ENCODE measurements at places on chromosomes 12 and 14. TPM values are rescaled to one million over a fixed set of nuclear protein-coding genes. Genes with fewer than 3 reads are reported as not detected.

DNA sequence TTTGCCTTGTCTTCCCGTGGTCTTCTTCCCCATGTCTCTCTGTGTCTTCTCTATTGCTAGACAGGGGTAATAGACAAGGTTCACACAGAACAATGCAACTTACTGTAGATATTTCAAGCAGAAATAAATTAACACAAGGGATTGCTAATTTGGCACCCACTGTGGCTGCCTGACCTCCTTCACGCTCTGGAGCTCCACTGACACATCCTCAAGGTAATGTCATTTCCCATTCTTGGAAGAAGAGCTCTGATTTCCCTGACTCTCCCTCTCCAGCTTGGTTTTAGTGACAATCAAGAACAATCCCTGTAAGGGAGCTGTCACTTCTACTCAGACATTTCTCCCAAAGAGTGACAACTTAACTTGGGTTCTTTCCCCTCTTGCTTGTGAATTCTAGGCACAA lies 105.4 kb upstream of the NAP1L1 start:
- no peak overlapping the region for H3K4me3 ChIP-seq
- no peaks in the 10 kb centered on the region for H3K4me1 ChIP-seq
- no peaks in the 10 kb centered on the region for H3K36me3 ChIP-seq
- no peak overlapping the region for H3K27ac ChIP-seq
- H3K27me3 ChIP-seq = no peaks in the 10 kb centered on the region
- DNase-seq = no peak

The MIP gene
- not detected for total RNA-seq

- no peak for DNase-seq
- H3K4me1 ChIP-seq = no peaks in the 10 kb centered on the region
- no peaks in the 10 kb centered on the region for H3K27me3 ChIP-seq
- H3K4me3 ChIP-seq = no peak overlapping the region
Observed at GRCh38 chr12:106914796-106915634, 40.7 kb upstream of the TMEM263 start.

DNA sequence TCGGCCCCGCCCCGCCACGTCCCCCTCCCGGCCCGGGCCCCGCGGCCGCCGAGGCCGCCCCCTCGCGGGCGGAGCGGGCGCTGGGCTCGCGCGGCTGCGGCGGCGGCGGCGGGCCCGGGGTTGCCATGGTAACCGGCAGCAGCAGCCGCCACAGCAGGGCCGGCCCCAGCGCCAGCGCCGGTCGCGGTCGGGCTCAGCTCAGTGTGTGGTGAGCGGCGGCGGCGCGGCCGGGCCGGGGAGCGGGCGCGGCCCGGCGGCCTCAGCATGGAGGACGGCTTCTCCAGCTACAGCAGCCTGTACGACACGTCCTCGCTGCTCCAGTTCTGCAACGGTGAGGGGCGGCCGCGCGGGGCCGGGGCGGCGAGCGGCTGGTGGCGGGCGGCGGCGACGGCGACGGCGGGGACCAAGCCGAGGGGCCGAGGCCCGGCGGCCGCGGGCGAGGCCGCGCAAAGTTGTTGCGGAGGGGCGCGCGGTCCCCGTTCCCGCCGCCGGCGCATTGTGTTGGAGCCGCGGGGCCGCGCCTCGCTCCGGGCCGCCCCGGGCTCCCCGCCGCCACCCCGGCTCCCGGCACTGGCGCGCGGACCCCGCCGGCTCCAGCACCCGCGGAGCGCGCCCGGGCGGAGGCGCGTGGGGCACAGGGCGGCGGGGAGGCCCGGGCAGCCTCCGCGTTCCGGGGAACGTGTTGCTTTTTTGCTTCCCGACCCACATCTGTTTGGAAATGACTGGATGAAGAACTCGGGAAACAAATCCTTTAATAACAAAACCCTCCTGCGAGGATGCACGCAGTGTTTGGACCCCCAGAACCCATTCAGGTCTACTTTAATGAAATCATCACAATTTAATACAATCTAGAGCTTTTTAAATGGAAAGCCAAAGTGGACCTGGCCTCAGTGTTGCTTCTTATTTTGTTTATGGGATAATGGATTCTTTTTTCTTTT lies at the start of gene EML1:
TSS of gene EML1 (plus strand) at position 201 of the 938 bp plus-strand sequence. CDS start at position 265, 64 bp downstream.
- H3K27me3 ChIP-seq = no peaks in the 10 kb centered on the region
- DNase-seq = peak; percentile 63
- H3K36me3 ChIP-seq = no peaks in the 10 kb centered on the region
- H3K27ac ChIP-seq = no peak within 1 kb of the TSS

DNA sequence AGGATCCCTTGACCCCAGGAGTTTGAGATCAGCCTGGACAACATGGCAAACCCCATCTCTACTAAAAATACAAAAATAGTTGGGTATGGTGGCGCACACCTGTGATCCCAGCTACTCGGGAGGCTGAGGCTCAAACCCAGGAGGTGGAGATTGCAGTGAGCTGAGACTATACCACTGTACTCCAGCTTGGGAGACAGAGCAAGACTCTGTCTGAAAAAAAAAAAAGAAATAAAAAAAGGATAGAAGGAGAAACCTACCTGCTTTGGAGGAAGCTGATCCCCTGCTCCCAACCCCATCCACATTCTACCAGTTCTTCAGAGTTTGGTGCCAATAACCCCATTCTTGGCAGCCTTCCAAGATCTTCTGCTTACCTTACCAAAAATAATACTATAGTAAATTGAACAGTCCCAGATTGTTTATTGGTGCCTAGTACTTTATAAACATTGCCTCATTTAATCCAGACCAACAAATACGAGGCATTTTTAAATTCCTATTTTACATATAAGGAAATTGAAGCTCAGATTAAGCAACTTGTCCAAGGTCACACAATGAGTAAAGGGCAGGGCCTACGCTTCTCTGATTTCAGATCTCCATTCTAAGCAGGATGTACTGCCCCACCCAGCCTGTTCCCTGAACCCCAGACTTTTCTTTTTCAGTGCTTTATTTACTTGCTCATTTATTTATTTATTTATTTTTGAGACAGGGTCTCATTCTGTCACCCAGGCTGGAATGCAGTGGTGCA lies 33.2 kb upstream of the FAM222A start:
- DNase-seq = peak; percentile 34
- H3K4me3 ChIP-seq = no peak overlapping the region
- H3K27me3 ChIP-seq = peaks cover 20% of the 10 kb centered on the region
- no peaks in the 10 kb centered on the region for H3K4me1 ChIP-seq
- no peak overlapping the region for H3K27ac ChIP-seq

- no peak overlapping the region for H3K27ac ChIP-seq
- no peak overlapping the region for H3K4me3 ChIP-seq
- no peaks in the 10 kb centered on the region for H3K36me3 ChIP-seq
- DNase-seq = no peak
- no peaks in the 10 kb centered on the region for H3K27me3 ChIP-seq
- peaks cover 10% of the 10 kb centered on the region for H3K4me1 ChIP-seq
Observed at GRCh38 chr14:66444271-66444927, 41.8 kb upstream of the CCDC196 start.

DNA sequence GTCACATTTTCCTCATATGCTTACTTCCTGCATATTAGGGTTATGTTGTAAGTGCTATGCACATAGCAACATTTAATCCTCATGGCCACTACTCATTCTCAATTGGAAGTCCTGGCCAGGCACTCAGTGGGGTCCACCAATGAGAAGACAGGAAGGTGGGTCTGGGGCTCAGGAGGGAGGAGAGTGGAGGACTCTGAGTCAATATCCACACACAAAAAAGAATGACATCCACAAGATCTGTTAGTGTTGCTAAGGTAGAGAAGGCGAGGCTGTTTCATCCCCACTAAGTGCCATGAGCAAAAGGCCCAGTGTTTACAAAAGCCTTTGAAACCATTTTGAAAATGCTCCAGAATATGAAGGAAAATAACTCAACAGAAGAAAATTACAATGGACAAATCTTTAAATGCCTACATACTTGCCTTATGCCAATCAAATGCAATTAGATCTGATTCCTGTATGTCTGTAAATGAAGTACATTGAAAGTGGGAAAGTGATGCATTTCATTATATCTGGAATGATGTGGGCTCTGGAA lies 53.9 kb downstream of the EID3 start:
- peaks cover 29% of the 10 kb centered on the region for H3K36me3 ChIP-seq
- DNase-seq = peak; percentile 33
- H3K4me1 ChIP-seq = peaks cover 4% of the 10 kb centered on the region
- H3K27ac ChIP-seq = peak overlapping the region; percentile 6
- no peak overlapping the region for H3K4me3 ChIP-seq
- H3K27me3 ChIP-seq = no peaks in the 10 kb centered on the region

- peak overlapping the region; percentile 97 for H3K27ac ChIP-seq
- no peak for DNase-seq
- peak overlapping the region; percentile 89 for H3K4me3 ChIP-seq
- H3K4me1 ChIP-seq = peaks cover 16% of the 10 kb centered on the region
- H3K36me3 ChIP-seq = peaks cover 9% of the 10 kb centered on the region
Observed at GRCh38 chr12:54001283-54002187, 1.6 kb downstream of the HOXC9 start.

GRCh38 chr14:100547633-100548294 lies 39.5 kb downstream of the BEGAIN start:
- H3K27ac ChIP-seq = peak overlapping the region; percentile 51
- no peaks in the 10 kb centered on the region for H3K27me3 ChIP-seq
- no peaks in the 10 kb centered on the region for H3K36me3 ChIP-seq
- H3K4me3 ChIP-seq = no peak overlapping the region

The ACOT6 gene
- total RNA-seq = not detected

DNA sequence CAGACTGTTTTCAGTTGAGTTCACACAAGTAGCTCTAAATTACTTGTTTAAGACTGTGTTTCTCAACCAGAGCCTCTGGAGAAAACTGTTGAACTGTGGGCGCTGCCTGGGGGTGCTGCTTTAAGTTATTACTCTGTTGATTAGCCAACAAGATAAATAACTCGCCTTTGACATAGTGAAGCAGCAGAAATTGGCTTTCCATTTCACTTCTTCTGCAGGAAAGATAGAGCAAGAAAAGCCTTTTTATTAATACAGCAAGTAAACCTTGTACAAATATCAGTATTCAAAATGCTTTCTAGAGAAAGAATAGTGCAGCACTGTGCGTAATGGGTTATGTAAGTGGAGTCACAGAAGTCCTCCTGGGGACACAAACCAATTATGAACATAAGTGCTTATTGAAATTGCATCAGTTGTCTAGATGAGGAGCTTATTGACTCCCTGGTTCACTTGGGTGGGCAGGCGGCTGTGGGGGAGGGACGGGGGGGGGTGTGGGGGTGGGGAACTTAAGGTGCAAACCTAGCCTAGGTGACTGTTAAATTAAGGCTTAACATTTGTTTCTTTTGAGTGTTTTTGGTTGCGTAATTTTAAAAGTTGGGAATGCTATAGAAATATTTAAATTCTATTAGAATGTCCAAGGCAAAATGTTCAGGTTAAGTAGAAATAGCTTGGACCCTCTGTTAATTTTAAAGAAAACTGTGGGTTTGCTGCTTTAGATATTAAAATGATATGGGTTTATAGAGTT lies 6.3 kb downstream of the FRS2 start:
- H3K4me3 ChIP-seq = no peak overlapping the region
- H3K27ac ChIP-seq = no peak overlapping the region
- H3K4me1 ChIP-seq = peaks cover 45% of the 10 kb centered on the region
- no peaks in the 10 kb centered on the region for H3K27me3 ChIP-seq
- DNase-seq = no peak

- no peaks in the 10 kb centered on the region for H3K36me3 ChIP-seq
- H3K4me3 ChIP-seq = no peak overlapping the region
- H3K27ac ChIP-seq = no peak overlapping the region
- peak; percentile 30 for DNase-seq
Observed at GRCh38 chr12:66449531-66449930, 147.2 kb downstream of the HELB start.

- no peaks in the 10 kb centered on the region for H3K27me3 ChIP-seq
- peak; percentile 51 for DNase-seq
- H3K36me3 ChIP-seq = no peaks in the 10 kb centered on the region
- peak overlapping the region; percentile 63 for H3K27ac ChIP-seq
- H3K4me3 ChIP-seq = no peak overlapping the region
- H3K4me1 ChIP-seq = peaks cover 46% of the 10 kb centered on the region
Observed at GRCh38 chr14:73789989-73790581, 61.5 kb upstream of the PTGR2 start.

- H3K27ac ChIP-seq = no peak overlapping the region
- H3K36me3 ChIP-seq = peaks cover 5% of the 10 kb centered on the region
- peaks cover 19% of the 10 kb centered on the region for H3K4me1 ChIP-seq
- H3K4me3 ChIP-seq = no peak overlapping the region
- no peaks in the 10 kb centered on the region for H3K27me3 ChIP-seq
Observed at GRCh38 chr12:98519257-98519907, 4.0 kb downstream of the TMPO start.

GRCh38 chr14:74568911-74569310 lies 43.1 kb downstream of the LTBP2 start:
- no peak for DNase-seq
- peaks cover 11% of the 10 kb centered on the region for H3K36me3 ChIP-seq
- no peaks in the 10 kb centered on the region for H3K27me3 ChIP-seq
- H3K4me1 ChIP-seq = peaks cover 78% of the 10 kb centered on the region
- no peak overlapping the region for H3K4me3 ChIP-seq

DNA sequence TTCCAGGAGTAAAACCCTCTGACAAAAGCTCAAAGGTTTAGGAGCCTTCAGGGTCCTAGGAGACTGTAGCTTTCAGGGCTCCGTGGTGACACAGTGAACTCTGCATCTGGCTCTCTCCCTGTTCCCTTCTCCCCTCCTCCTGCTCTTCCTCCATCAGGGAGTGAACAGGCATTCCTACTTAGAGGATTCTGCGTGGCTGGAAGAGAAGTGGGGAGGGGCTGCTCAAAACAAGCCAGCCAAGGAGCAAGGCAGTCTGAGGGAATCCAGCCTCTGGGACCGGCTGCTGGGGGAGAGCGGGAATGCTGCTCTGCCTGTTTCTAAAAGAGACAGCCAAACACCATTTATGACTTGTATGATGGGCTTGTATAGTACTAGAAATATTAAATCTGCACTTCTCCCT lies 49.5 kb downstream of the RBMS2 start:
- no peaks in the 10 kb centered on the region for H3K27me3 ChIP-seq
- H3K4me1 ChIP-seq = peaks cover 22% of the 10 kb centered on the region
- H3K4me3 ChIP-seq = no peak overlapping the region
- no peak overlapping the region for H3K27ac ChIP-seq
- no peak for DNase-seq

- no peak for DNase-seq
- no peaks in the 10 kb centered on the region for H3K4me1 ChIP-seq
- no peaks in the 10 kb centered on the region for H3K36me3 ChIP-seq
- H3K27ac ChIP-seq = no peak overlapping the region
Observed at GRCh38 chr14:56115334-56115870, 2.8 kb upstream of the PELI2 start.

The IAPP gene
- total RNA-seq = not detected

- H3K4me3 ChIP-seq = no peak overlapping the region
- peak; percentile 65 for DNase-seq
- no peaks in the 10 kb centered on the region for H3K27me3 ChIP-seq
- H3K4me1 ChIP-seq = peaks cover 4% of the 10 kb centered on the region
Observed at GRCh38 chr12:129911428-129912049, 7.7 kb upstream of the TMEM132D start.

DNA sequence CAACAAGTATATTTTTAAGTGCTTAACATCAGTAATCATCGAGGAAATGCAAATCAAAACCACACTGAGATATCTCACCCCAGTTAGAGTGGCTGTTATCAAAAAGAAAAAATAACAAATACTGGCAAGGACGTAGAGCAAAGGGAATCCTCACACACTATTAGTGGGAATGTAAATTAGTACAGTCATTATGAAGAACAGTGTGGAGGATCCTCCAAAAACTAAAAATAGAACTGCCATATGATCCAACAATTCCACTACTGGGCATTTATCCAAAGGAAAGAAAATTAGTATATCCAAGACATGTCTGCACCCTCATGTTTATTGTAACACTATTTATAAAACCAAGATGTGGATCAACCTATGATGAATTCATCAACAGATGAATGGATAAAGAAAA lies 149.0 kb upstream of the PWP1 start:
- H3K27ac ChIP-seq = no peak overlapping the region
- no peaks in the 10 kb centered on the region for H3K4me1 ChIP-seq
- no peak for DNase-seq
- H3K4me3 ChIP-seq = no peak overlapping the region
- no peaks in the 10 kb centered on the region for H3K27me3 ChIP-seq
